ENCODE measurements at places on chromosomes 12 and 14.

- no peaks in the 10 kb centered on the region for H3K36me3 ChIP-seq
- no peak overlapping the region for H3K4me3 ChIP-seq
- no peak overlapping the region for H3K27ac ChIP-seq
- peak; percentile 32 for DNase-seq
These were observed 102.2 kb downstream of the ERC1 start for GRCh38 chr12:1093166-1093751.

DNA sequence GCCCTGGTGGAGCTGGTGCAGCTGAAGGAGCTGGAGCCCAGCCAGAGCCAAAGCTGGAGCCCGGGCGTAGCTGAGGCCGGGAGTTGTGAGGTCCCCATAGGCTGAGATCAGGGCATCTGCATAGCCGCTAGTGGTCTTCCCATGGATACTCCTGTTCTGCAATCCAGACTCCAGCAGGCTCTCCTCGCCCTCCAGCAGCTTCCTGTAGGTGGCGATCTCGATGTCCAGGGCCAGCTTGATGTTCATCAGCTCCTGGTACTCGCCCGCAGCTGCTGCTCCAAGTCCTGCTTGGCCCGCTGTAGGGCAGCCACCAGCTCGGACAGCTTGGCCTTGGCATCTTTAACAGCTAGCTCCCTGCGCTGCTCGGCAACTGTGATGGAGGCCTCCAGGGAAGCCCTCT, 966.1 kb downstream of the FSCB start:
- no peak overlapping the region for H3K4me3 ChIP-seq
- no peaks in the 10 kb centered on the region for H3K36me3 ChIP-seq
- H3K27me3 ChIP-seq = no peaks in the 10 kb centered on the region
- H3K4me1 ChIP-seq = no peaks in the 10 kb centered on the region
- H3K27ac ChIP-seq = no peak overlapping the region

- H3K27ac ChIP-seq = no peak overlapping the region
- no peaks in the 10 kb centered on the region for H3K4me1 ChIP-seq
- H3K4me3 ChIP-seq = no peak overlapping the region
These were observed 361.4 kb downstream of the CACNA1C start for GRCh38 chr12:2413999-2414792.

DNA sequence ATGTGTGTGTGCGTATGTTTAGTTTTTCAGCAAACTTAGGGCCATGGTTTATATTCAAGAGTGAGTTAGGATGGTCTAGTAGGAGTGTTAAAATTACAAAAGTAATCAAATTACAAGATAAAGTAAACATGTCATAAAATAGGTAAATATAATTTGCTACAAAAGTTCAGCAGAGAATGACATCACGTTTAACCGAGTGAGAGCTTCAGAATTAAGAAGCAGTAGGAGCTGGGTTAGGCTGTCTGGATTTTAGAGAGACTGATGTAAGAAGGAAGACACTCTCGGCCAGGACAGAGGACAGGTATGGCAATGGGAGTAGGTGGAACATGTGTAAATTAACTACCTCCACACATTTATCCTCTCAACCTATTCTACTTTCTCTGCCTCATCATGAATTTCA, 11.6 kb upstream of the MGST1 start:
- H3K4me3 ChIP-seq = no peak overlapping the region
- H3K27me3 ChIP-seq = no peaks in the 10 kb centered on the region
- H3K4me1 ChIP-seq = no peaks in the 10 kb centered on the region
- no peak for DNase-seq
- no peaks in the 10 kb centered on the region for H3K36me3 ChIP-seq

DNA sequence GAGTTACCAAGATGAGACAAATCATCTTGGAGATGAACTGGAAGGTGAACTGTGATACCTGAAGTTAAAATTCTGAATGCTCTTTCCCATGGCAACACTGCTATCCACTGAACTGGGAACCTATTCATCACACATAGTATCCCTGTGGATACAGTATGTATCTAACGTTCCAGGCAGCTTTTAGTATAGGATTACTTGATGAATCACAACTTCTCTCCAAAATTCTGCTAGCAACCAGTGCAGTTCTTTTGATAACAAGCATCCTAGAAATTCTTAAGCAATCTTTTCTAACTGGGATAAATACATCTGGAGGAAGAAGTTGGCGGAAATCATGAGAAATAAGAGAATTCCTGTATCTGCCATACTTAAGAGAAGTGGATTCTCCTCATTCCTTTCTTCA, 66.4 kb downstream of the PAWR start:
- peaks cover 21% of the 10 kb centered on the region for H3K4me1 ChIP-seq
- no peak overlapping the region for H3K27ac ChIP-seq
- H3K4me3 ChIP-seq = no peak overlapping the region
- H3K36me3 ChIP-seq = peaks cover 13% of the 10 kb centered on the region
- DNase-seq = no peak

DNA sequence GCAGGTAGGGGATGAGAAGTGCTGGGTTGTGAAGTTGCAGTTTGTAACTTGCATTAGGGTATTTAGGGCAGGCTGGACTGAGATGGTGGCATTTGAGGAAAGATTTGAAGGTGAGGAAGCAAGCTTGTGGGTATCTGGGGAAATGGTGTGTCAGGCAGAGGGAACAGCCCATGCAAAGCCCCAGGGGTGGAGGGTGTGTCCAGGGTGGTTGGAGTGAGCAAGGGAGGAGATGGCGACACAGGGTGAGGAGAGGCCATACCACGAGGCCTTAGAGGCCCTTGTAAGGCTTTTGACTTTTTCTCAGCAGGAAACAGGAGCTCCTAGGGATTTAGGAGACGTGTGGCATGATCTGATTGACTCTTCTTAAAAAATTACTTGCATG, 136.9 kb downstream of the NUAK1 start:
- no peaks in the 10 kb centered on the region for H3K4me1 ChIP-seq
- no peak for DNase-seq
- H3K36me3 ChIP-seq = no peaks in the 10 kb centered on the region

- no peak overlapping the region for H3K4me3 ChIP-seq
- no peak overlapping the region for H3K27ac ChIP-seq
- no peaks in the 10 kb centered on the region for H3K27me3 ChIP-seq
- no peaks in the 10 kb centered on the region for H3K36me3 ChIP-seq
- no peak for DNase-seq
- no peaks in the 10 kb centered on the region for H3K4me1 ChIP-seq
These were observed 44.8 kb downstream of the RHOJ start for GRCh38 chr14:63249092-63249491.

GRCh38 chr12:21528953-21529352, 2.9 kb downstream of the SPX start:
- no peak for DNase-seq

DNA sequence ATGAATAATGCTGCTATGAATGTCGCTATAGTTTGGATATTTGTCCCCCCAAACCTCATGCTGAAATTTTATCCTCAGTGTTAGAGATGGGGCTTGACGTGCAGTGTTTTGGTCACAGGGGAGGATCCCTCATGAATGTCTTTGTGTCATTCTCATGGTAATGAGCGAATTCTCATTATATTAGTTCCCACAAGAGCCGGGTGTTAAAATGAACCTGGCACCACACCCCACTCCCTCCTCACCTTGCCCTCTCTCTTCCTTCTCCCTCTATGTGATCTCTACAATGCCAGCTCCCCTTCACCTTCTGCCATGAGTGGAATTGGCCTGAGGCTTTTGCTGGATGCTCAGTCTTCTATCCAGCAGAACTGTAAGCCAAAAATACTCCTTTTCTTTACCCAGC, 37.5 kb upstream of the YAF2 start:
- DNase-seq = no peak
- no peaks in the 10 kb centered on the region for H3K4me1 ChIP-seq
- H3K27me3 ChIP-seq = peaks cover 7% of the 10 kb centered on the region
- peaks cover 6% of the 10 kb centered on the region for H3K36me3 ChIP-seq
- H3K4me3 ChIP-seq = no peak overlapping the region

GRCh38 chr12:117134059-117134458, 34.8 kb upstream of the TESC start:
- no peak overlapping the region for H3K4me3 ChIP-seq
- no peaks in the 10 kb centered on the region for H3K27me3 ChIP-seq
- no peak for DNase-seq
- no peaks in the 10 kb centered on the region for H3K4me1 ChIP-seq
- no peaks in the 10 kb centered on the region for H3K36me3 ChIP-seq

- DNase-seq = no peak
- H3K4me1 ChIP-seq = no peaks in the 10 kb centered on the region
- H3K27ac ChIP-seq = no peak overlapping the region
- H3K36me3 ChIP-seq = no peaks in the 10 kb centered on the region
- no peak overlapping the region for H3K4me3 ChIP-seq
- no peaks in the 10 kb centered on the region for H3K27me3 ChIP-seq
These were observed 182.4 kb upstream of the TBX3 start for GRCh38 chr12:114866331-114866730.

DNA sequence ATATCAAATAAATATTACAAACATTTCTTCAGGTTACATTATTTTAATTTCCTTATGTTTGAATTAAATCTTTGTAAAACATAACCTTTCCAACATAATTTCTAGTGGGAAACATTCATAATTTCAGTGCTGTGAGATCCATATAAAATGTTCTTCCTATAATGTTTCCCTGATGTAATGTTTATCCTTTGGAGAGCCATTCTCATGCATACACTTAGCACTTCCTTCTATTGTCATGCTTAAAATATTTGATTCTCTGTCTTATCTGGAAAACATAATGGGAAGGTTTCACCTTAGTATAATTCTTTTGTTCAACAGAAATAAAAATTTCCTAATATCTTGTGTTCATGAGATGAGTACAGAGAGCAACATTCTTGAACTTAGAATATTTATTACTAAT, 472.5 kb downstream of the ADAMTS20 start:
- no peak overlapping the region for H3K27ac ChIP-seq
- no peak for DNase-seq
- no peak overlapping the region for H3K4me3 ChIP-seq
- peaks cover 4% of the 10 kb centered on the region for H3K27me3 ChIP-seq
- H3K36me3 ChIP-seq = no peaks in the 10 kb centered on the region

- no peaks in the 10 kb centered on the region for H3K27me3 ChIP-seq
- no peak for DNase-seq
- H3K27ac ChIP-seq = peak overlapping the region; percentile 76
These were observed 28.8 kb downstream of the VPS37B start for GRCh38 chr12:122866950-122867607.

DNA sequence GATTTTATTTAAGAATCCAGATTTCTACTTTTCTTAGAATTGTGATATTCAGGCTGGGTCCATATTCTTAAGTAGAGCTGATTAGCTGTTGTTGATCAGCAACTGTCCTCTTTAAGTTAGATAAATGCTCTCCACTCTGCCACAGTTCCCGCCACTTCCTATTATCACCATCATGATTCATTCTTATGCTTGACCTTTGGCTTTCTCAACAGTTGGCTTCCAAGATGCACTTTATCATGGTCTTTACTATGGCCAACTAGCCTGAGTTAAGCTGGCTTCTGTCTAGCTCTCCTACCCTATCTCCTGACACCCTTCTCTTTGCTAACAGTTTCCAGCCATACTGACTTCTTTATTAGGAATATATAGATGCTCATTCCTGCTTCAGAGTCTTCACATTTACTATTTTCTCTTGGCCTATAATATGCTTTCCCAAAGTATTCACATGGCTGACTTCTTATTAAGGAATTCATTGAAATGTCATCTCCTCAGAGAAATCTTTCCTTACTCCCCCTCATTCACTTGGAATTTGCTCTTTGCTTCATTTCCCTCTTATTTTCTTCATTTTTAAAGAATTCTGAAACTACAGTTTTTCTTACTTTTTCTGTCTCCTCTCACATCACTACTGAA, 149.0 kb upstream of the IGF1 start:
- DNase-seq = no peak
- H3K4me1 ChIP-seq = no peaks in the 10 kb centered on the region
- no peak overlapping the region for H3K4me3 ChIP-seq

DNA sequence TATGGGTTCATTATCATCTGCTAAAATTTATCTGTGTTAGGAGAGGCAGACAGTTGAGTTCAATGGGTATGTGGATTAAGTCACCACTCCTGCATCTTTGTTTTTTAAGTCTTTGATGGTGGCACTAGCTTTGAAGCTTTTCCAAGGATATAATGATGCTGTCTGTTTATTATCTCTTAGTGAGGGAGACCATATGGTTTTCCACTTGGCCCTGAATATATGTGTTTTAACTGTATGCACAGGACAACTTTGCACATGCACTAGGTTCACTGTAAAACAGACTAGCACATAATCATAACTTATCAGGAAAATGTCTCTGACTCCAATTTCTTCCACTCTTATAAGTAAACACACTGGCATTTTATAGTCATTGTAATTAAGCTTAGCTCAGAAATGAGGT, 8.9 kb downstream of the OR6C74 start:
- H3K4me1 ChIP-seq = no peaks in the 10 kb centered on the region
- no peak overlapping the region for H3K27ac ChIP-seq
- DNase-seq = no peak
- no peaks in the 10 kb centered on the region for H3K36me3 ChIP-seq
- peaks cover 10% of the 10 kb centered on the region for H3K27me3 ChIP-seq
- H3K4me3 ChIP-seq = no peak overlapping the region

DNA sequence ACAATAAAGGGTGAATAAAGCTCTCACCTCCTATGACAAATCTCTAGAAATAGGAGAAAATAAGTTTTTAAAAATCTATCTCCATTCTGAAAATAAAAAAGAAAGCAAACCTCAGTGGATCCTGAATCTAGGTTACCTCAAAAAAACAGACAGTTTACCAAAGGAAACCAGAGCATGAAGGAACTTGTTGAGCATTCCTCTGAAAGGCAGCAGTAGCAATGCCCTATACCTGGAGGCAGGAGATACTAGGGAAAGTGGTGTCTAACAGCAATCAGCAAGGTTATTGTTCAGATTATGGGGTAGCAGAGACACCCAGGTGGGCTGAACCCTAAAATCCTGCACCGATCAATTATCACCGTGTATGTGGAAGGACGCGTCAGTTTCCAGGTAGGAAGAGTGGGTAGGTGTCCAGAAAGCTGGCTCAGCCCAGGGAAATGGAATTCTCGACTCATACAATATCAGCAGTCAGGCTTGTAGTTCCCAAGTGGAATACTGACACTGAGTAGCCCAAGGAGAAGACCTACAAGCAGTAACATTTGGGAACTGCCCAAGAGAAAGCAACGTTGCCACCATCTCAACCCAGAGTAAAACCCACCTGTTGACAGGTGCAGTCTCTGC, 128.3 kb downstream of the ST8SIA1 start:
- H3K36me3 ChIP-seq = peaks cover 11% of the 10 kb centered on the region
- peaks cover 17% of the 10 kb centered on the region for H3K27me3 ChIP-seq
- H3K4me1 ChIP-seq = no peaks in the 10 kb centered on the region

GRCh38 chr12:121580959-121581685, at the start of gene KDM2B:
TSS of gene KDM2B (minus strand) at chr12:121581023. CDS start at chr12:121580911, 112 bp downstream.
- H3K4me1 ChIP-seq = peaks cover 53% of the 10 kb centered on the region
- peak within 1 kb of the TSS; percentile 99 for H3K27ac ChIP-seq
- H3K4me3 ChIP-seq = peak within 1 kb of the TSS; percentile 98

DNA sequence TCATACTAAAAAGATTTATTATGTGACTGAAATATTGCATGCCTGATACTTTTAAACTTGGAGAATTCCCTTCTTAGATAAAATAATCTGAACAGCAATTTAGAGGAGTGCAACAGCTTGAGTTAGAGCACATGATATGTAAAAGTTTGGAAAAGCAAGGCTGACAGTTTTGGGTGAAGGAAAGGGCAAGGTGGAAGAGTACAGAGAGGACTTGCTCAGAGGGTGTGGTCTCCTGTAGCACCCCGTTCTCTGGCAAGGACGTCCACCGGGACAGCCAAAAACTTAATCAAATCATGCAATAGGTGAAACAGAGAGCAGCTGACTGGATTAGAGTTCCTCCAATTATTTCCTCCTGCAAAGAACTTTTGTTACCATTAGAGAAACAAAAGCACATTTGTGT, 65.2 kb upstream of the PDZRN4 start:
- H3K27me3 ChIP-seq = no peaks in the 10 kb centered on the region
- no peak for DNase-seq
- no peaks in the 10 kb centered on the region for H3K36me3 ChIP-seq
